ENCODE measurements at places on chromosomes 16 and 17.

DNA sequence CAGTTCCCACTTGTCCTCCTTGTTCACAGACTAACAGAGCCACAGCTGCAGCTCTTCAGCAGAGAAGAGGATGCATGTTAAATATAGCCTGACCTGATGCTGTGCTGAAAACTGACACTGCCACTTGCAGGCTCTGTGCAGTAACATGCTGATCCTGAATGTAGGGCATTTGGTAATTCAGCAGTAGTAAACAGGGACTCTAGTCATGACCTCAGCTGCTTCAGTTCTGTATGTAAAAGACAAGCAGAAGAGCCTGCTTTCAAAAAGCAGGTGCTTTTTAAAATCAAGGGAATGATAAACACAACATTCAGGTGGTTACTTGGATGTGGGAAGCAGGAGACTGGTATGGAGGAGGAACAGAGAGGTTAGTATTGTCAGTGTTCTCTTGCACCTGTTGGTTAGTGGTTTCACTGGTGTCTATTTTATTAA, 33.8 kb downstream of the ESRP2 start:
- no peak for DNase-seq

DNA sequence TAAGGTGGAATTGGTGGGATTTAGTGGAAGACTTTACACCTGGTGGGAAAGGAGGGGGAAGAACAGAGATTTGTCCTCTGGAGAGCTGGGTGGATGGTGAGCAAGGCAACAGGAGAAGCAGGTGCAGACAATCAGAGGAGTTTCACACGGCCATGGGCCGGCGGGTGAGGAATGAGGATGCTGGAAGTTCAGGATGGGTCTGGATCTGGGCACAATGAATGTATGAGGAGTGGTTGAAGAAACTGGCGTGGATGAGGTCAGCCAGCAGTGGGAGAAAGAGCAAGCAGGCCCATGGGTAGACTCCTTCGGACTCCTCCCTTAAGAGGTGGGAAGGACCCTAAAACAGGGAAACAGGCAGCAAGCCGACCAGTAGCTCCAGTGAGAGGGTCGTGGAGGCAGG, 10.1 kb upstream of the MNT start:
- DNase-seq: no peak

DNA sequence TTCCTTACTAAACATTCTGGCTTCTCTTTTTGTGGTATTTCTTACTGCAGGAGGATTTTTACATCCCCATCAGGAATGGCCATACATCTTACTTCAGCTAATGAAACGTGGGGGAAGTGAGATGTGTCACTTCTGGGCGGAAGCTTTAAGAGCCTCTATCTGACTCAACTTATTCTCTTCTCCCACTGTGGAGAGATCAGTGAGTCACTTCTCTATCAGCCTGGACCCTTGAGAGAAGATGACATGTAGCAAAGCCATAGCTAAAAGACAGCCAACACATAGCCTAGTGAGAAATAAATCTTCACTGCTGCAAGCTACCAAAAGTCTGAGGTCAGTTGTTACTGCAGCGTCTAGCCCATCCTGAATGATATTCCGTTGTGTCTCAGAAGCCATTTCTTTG, 1066.7 kb upstream of the RBFOX1 start:
- DNase-seq: no peak

DNA sequence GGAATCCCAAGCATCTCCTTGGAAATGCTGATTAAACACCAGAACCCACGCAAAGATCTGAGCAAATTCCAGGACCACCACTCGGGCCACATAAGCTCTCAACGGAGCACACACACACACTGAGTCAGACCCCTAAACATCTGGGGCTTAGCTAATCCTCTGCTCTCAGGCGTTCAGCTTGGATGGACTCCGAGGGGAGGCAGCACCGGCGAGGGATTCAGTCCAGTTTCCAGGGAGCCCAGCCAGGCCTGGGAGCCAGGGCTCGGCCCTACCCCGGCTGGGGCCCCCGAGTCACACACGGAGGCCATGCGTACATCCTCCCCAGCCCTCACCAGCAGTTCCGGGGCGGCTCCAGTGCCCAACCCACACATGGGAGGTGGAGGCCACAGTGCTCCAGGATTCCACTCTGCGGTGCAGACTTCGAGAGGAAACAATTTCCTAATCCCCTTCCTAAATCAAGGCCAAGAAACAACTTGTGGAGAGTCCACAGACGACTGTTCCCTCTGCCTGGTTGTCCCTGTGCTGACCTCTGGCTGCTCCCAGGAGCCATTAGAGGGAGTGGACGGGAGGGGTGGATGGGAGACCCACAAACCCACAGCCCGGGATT, 70.5 kb downstream of the GAS7 start:
- DNase-seq: no peak

DNA sequence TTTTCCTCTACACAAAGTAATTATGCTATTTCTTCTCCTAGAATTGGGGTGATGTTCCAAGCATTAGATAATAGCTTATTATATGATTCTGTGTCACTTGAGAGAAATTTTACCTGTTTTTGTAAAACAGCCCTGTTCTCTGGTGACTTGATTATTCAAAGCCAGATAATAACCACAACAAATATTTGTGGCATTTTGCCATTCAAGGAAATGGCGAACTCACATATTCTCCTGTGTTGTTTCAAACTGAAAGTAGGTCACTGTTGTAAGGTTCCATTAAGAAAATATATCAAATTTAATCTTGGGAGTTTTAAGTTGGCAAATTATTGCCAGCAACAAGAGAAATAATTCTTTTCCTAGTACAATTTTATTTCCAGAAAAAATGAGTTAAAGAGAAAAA, 124.8 kb downstream of the STXBP4 start:
- DNase-seq: peak; percentile 15

- no peak for DNase-seq
Measured at GRCh38 chr17:52227926-52228325, 69.4 kb upstream of the CA10 start.

GRCh38 chr16:14629612-14629918, 495 bp downstream of the PARN start:
- no peak for DNase-seq

- no peak for DNase-seq
Measured at GRCh38 chr17:29594519-29595090, 1.7 kb downstream of the ANKRD13B start.

DNA sequence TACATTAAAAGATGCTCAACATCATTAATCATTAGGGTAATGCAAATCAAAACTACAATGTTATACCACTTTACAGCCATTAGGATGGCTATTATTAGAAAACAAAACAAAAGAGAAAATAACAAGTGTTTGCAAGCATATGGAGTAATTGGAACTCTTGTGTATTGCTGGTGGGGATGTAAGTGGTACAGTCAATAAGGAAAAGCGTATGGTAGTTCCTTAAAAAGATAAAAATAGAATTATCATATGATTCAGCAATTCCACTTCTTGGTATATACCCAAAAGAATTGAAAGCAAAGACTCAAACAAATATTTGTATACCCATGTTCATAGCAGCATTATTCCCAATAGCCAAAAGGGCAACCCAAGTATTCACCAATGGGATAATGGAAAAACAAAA, 1.4 kb upstream of the CAPNS2 start:
- no peak for DNase-seq

GRCh38 chr16:17408955-17409441, 61.8 kb downstream of the XYLT1 start:
- DNase-seq: no peak

DNA sequence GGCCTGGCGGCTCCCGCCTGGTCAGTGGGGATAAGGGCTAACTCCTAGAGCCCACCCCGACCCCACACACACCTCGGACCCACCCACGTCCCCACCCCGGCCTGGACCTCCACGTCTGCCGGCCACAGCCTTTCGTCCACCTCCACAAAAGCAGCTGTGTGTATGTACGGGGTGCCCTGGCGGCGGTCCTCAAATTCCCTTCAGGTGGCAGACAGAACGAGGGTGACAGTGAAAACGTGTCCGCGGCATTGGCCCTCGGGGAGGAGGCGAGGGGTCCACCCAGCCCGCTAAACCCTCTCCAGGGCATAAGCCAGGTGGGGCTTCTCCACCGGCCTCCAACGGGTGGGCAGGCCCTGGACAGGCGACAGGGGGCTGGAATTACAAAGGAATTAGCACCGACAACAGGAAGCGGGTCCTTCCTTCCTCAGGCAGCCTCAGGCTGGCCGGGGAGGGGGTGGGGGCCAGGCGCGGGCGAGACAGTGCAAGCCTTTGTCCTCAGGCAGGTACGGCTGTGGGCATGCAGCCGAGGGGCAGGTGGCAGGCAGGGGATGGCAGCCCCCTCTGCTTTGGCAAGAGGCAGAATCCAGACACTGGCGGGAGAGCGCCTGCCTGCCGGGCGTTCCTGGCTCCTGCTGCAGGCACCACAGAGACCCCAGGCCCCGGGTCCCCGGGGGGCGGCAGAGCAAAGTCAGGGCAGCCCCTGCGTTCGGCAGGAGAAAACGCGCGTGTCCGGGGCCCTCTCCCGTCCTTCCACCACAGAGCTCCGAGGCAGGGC, 12.3 kb upstream of the PITPNA start:
- no peak for DNase-seq

DNA sequence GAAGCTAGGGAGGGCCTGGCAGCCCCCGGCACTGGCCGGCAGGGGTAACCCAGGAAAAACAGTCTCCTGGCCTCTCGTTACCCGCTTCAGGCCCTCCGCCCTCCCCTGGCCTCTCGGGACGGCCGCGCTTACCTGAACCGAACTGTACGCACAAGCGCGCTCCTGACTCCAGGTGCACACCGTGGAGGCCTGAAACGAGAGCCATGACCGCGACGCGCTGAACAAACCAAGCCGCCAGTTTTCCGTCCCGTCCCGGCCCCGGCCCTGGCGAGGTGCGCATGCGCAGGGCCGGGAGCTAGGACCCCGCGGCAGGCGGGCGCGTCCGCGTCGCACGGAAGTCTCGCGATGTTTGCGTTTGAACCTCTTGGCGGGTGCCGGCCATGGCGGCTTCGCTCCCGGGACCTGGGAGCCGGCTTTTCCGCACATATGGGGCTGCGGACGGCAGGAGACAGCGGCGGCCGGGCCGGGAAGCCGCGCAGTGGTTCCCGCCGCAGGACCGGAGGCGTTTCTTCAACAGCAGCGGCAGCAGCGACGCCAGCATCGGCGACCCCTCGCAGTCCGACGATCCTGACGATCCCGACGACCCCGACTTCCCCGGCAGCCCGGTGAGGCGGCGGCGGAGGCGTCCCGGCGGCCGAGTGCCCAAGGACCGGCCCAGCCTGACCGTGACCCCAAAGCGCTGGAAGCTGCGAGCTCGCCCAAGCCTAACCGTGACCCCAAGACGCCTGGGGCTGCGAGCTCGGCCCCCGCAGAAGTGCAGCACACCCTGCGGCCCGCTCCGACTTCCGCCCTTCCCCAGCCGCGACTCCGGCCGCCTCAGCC, at the start of gene HASPIN:
TSS of gene HASPIN (plus strand) at position 348 of the 822 bp plus-strand sequence. CDS start at position 381, 33 bp downstream.
- DNase-seq: peak; percentile 97

DNA sequence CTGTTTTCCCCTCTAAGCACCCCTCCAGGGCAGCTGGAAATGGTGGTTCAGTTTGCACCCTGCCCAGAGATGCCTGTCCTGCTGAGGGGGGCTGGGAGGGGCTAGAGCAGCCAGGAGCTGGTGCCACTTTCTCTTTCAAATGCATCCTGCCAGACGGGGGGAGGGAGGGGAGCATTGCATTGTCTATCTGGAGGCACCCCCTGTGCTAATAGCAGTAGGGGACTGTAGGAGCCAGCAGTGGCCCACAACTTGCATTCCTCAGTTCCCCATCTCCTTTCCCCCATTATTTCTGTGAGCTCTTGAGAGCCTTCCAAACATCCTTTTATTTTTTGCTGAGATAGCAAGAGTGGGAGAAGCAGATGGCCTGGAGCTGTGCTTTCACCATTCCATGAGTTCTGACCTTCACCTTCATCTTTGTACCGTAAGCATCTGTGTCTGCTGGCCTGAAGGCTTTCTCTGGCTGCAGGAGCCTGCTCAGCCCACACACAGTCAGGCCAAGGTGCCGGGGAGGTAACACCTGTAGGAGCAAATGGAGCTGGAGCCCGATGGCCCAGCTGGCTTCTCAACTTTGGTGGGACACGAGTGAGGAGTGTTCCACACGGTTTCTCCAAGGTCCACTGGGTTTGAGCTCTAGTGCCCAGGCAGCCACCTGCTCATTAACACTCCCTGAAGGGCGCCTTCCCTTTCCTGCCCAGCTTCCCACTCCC, 5.2 kb downstream of the WFDC1 start:
- DNase-seq: no peak

DNA sequence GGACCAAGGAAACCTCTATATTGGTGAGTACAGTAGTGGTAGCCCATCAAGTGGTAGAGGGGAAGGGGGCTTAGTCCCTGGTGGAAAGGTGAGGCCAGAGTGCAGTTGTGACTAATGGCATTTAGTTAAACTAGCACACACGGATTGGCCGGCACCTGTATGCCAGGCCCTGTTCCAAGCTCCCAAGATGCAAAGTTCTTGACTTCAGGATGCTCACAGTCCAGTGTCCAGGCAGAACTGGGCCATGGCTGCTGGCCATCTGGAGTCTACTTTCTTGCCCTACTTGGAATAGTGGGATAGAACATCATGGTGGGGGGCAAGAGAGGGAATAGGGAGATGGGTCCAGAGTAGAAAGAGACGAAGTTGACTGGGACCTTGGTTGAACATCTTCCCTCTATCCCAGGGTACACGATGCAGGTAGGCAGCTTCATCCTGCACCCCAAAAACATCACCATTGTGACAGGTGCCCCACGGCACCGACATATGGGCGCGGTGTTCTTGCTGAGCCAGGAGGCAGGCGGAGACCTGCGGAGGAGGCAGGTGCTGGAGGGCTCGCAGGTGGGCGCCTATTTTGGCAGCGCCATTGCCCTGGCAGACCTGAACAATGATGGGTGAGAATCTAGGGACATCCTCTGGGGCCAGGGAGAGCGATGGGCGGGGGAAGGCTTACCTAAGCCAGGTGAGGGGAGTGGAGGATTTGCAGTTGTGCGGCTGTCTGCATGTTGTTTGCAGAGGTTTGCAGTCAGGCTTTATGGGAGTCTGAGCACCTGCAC, 15.2 kb downstream of the ITGA3 start:
- DNase-seq: no peak

DNA sequence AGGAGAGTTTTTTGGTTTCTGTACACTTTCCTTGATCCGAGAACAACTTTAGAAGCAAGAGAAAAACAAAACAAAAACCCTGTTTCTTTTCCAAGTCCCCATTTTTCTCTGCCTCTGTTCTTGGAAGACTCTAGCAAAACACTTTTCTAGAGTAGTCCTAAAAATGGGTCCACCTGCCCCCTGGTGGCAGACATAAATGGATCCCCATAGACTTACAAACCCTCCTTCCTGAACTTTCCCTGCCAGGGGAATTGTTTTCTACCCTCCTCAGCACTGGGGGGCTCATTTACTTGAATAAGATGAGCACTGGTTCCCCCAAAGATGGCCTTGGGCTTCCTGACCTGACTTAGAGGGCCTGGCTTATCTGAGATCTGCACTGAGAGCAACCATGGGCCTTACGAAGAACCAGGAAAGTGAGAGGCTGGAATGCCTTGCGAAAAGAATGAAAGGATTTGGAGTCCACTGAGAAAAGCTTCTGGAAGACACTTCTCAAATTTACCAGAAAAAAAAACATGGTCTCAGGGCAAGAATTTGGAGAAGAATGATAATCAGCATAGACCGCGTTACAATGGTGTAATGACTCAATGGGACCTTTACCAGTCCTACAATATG, 48.0 kb upstream of the CDYL2 start:
- peak; percentile 32 for DNase-seq

GRCh38 chr17:41648411-41649195, 24.2 kb upstream of the KRT17 start:
- peak; percentile 89 for DNase-seq

All from activated CD4-positive, alpha-beta T cell treated with anti-CD3 and anti-CD28 coated beads, Interleukin-2, Interleukin-6, amounts not matched to agents 100 ng/mL and 50 ng/mL, durations not matched to agents 16 hours and 8 hours (primary cell).